ENCODE measurements at places on chromosomes 5 and 9. TPM values are rescaled to one million over a fixed set of nuclear protein-coding genes. Genes with fewer than 3 reads are reported as not detected.

IFNA13 gene
- total RNA-seq: not detected

DNA sequence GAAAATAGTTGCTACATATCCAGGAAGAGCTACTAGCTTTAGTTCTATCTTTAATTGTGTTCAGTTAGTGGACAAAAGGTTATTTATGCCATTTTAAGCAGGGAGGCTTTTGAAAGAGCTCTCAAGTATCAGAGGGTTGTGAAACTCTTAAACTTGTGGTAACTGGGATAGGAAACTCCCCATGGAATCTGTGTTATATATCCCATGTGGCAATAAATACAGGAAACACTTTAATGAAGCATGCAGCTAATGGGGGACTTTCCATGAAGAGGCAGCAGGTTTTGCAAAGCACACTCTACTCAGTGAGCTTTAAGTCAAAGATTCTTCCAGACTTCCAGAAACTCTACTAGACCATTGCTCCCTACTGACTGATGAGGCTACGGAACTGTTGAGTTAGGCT, 805.0 kb upstream of the C9orf72 start:
- DNase-seq: peak; percentile 1
- no peaks in the 10 kb centered on the region for H3K27me3 ChIP-seq
- no peaks in the 10 kb centered on the region for H3K4me1 ChIP-seq
- no peaks in the 10 kb centered on the region for H3K36me3 ChIP-seq

- H3K4me3 ChIP-seq: no peak overlapping the region
- no peak for DNase-seq
- H3K4me1 ChIP-seq: no peaks in the 10 kb centered on the region
- H3K36me3 ChIP-seq: peaks cover 31% of the 10 kb centered on the region
Measured at GRCh38 chr5:176491101-176491502, 42.9 kb downstream of the FAF2 start.

GRCh38 chr5:92907938-92908606, 672.9 kb downstream of the NR2F1-AS1 start:
- H3K36me3 ChIP-seq: no peaks in the 10 kb centered on the region
- DNase-seq: peak; percentile 74
- H3K4me1 ChIP-seq: peaks cover 28% of the 10 kb centered on the region
- H3K27me3 ChIP-seq: no peaks in the 10 kb centered on the region

TAS2R1 gene
- 0.85 TPM for total RNA-seq

- peaks cover 61% of the 10 kb centered on the region for H3K4me1 ChIP-seq
- H3K4me3 ChIP-seq: no peak overlapping the region
- H3K36me3 ChIP-seq: no peaks in the 10 kb centered on the region
- H3K27me3 ChIP-seq: no peaks in the 10 kb centered on the region
- peak; percentile 81 for DNase-seq
Measured at GRCh38 chr9:134328841-134329575, 2.8 kb downstream of the RXRA start.

GRCh38 chr9:27355166-27355565, 58.2 kb upstream of the EQTN start:
- H3K4me3 ChIP-seq: no peak overlapping the region
- no peaks in the 10 kb centered on the region for H3K27me3 ChIP-seq
- H3K36me3 ChIP-seq: no peaks in the 10 kb centered on the region
- DNase-seq: no peak
- no peak overlapping the region for H3K27ac ChIP-seq
- H3K4me1 ChIP-seq: peaks cover 32% of the 10 kb centered on the region

DNA sequence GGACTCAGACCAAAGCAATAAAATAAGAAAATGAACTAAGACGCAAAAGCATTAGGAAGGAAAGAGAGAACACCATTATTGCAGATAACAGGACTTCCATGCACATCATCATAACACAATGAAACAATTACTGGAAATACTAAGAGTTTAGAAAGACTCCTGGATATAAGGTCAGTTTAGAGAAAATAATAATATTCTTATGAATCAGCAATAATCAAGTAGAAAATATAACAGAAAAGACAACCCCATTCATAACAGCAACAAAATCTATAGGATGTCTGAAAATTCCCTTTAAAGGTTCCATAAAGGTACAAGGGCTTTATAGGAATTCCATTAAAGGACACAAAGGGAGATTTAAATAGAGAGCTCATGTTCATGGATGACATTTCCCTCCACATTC, 73.0 kb downstream of the SPTLC1 start:
- H3K4me1 ChIP-seq: peaks cover 2% of the 10 kb centered on the region
- H3K4me3 ChIP-seq: no peak overlapping the region
- no peaks in the 10 kb centered on the region for H3K27me3 ChIP-seq
- no peak for DNase-seq
- no peak overlapping the region for H3K27ac ChIP-seq
- peaks cover 45% of the 10 kb centered on the region for H3K36me3 ChIP-seq

DNA sequence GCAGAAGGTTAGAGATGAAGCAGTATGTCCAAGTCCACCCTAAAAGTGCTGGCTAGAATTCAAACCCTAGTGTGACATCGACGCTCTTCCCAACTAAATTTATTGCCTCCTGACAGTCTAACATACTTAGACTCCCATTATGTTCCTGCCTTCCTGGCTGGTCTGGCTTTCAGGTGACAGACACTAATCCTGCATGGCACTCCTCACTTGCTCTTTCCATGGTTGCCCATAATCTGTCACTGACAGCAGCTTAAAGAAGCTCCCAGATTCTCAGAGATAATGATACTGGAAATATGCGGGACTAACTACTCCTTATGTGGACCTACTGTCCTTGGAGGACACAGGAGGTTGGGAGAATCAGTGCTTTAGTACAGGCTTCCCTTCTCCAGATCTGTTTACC, 41.7 kb upstream of the HTR1A start:
- H3K36me3 ChIP-seq: no peaks in the 10 kb centered on the region
- DNase-seq: no peak
- no peak overlapping the region for H3K27ac ChIP-seq
- H3K27me3 ChIP-seq: no peaks in the 10 kb centered on the region
- H3K4me3 ChIP-seq: no peak overlapping the region

DNA sequence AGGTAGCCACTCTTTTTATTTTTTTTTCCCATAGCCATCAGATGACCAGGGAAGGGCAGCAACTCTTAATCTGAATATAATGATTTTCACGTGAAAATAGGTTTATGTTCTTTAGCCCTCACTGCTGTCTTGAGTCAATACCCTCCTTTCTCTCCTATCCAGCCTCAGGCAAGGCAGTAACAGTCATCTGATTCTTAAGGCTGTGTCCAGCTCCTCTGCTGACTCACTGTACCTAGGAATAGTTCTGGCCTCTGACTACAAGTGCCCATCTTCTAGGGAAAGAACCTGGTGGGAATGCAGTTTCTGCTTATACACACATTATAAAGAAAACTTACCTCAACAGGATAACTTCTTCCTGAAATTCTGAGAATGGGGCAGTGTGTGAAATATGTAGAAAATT, 30.7 kb downstream of the DHX29 start:
- H3K4me1 ChIP-seq: no peaks in the 10 kb centered on the region
- peaks cover 27% of the 10 kb centered on the region for H3K36me3 ChIP-seq
- no peak overlapping the region for H3K4me3 ChIP-seq
- no peaks in the 10 kb centered on the region for H3K27me3 ChIP-seq
- H3K27ac ChIP-seq: no peak overlapping the region

DNA sequence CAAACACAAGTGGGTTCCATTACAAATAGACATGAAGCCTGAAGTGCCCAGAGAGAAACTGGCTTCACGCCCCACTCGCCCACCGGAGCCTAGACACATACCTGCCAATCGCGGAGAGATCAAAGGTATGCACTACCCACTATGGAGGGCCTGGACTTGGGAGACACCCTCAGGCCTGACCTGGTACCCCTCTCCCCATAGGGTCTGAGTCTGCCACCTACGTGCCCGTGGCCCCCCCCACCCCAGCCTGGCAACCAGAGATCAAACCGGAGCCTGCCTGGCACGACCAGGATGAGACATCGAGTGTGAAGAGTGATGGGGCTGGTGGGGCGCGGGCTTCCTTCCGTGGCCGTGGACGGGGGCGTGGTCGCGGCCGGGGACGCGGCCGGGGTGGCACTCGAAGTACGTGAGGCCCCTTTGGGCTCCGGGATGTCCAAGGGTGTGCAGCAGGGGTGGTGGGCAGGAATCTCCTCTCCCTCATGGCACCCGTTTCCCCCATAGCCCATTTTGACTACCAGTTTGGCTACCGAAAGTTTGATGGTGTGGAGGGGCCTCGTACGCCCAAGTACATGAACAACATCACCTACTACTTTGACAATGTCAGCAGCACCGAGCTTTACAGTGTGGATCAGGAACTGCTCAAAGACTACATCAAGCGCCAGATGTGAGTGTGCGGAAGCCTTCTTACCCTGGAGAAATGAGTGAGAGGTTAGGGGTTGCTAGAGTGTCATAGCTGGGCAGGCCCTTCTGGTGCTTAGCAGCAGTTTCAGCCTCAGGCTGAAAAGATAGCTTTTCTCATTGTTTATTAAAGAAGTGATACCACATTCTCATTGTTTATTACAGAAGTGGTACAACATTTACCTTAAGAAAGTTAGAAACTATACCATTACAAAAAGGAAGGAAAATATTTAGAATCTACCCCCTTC, 38.7 kb downstream of the LARP1 start:
- no peak overlapping the region for H3K4me3 ChIP-seq
- peaks cover 14% of the 10 kb centered on the region for H3K36me3 ChIP-seq
- no peak for DNase-seq
- H3K27me3 ChIP-seq: no peaks in the 10 kb centered on the region
- no peak overlapping the region for H3K27ac ChIP-seq
- no peaks in the 10 kb centered on the region for H3K4me1 ChIP-seq

GRCh38 chr9:112620388-112620787, 97.5 kb downstream of the INIP start:
- H3K4me1 ChIP-seq: peaks cover 32% of the 10 kb centered on the region
- DNase-seq: peak; percentile 69
- H3K27me3 ChIP-seq: no peaks in the 10 kb centered on the region
- no peaks in the 10 kb centered on the region for H3K36me3 ChIP-seq

RASEF gene
- total RNA-seq: 23.6 TPM

GRCh38 chr9:109319626-109320241, 1.1 kb downstream of the EPB41L4B start:
- H3K4me1 ChIP-seq: peaks cover 9% of the 10 kb centered on the region
- peaks cover 23% of the 10 kb centered on the region for H3K27me3 ChIP-seq
- H3K4me3 ChIP-seq: peak overlapping the region; percentile 38
- no peak for DNase-seq

LCN15 gene
- not detected for total RNA-seq

HAVCR2 gene
- total RNA-seq: 32.6 TPM

DNA sequence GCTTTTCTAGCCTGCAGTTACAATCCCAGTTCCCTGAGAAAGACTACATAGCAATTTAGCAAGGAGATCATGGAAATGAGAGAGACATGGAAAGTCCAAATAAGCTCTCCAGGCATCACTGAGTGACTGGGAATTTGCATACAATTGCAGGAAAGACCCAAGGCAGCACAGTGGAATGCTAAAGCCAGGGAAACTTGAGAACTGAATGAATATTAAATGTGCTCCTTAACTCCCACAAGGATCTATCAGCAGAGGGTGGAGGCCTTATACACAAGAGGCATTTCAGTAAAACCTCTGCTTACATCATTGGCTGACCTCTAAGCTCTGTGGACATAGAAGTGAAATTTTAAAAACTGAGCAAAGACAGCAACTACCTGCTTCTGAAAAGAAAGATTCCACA, 355.6 kb upstream of the DAB2 start:
- H3K4me1 ChIP-seq: no peaks in the 10 kb centered on the region
- no peak overlapping the region for H3K4me3 ChIP-seq
- H3K27me3 ChIP-seq: no peaks in the 10 kb centered on the region
- no peak for DNase-seq
- H3K27ac ChIP-seq: no peak overlapping the region

- no peaks in the 10 kb centered on the region for H3K36me3 ChIP-seq
- no peak overlapping the region for H3K27ac ChIP-seq
- DNase-seq: no peak
- peaks cover 34% of the 10 kb centered on the region for H3K27me3 ChIP-seq
- no peak overlapping the region for H3K4me3 ChIP-seq
Measured at GRCh38 chr5:3107156-3107611, 355.7 kb upstream of the IRX2 start.

CFAP90 gene
- 29.8 TPM for total RNA-seq

GRCh38 chr9:34046784-34047379, 1.8 kb downstream of the UBAP2 start:
- no peak overlapping the region for H3K27ac ChIP-seq
- no peaks in the 10 kb centered on the region for H3K4me1 ChIP-seq
- H3K27me3 ChIP-seq: no peaks in the 10 kb centered on the region
- peak; percentile 21 for DNase-seq
- no peaks in the 10 kb centered on the region for H3K36me3 ChIP-seq

GRCh38 chr5:131534974-131535373, 100.1 kb downstream of the RAPGEF6 start:
- H3K36me3 ChIP-seq: no peaks in the 10 kb centered on the region
- DNase-seq: no peak
- no peaks in the 10 kb centered on the region for H3K27me3 ChIP-seq
- no peak overlapping the region for H3K4me3 ChIP-seq

ZNF782 gene
- 4.5 TPM for total RNA-seq

DNA sequence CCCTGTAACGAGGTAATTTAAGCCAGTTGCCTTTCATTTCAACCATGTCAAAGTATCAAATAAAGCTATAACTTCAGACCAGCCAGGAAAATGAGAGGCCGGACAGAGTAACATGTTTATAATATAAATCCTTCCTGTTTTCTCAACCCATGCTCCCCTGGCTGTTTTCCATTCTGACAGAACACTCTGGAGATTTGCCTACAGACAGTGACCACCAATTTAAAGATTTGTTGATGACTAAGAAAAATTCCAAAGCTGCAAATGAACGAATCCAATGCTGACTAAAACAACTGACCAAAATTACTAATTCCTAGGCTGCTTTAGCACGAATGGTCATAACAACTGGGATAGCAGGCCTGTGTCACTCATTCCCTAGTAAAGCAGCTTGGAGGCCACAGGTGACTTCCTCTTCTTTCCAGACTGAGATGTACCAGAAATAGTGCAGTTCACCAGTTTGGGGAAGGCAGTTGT, 141.4 kb downstream of the AOPEP start:
- no peak overlapping the region for H3K4me3 ChIP-seq
- H3K27ac ChIP-seq: peak overlapping the region; percentile 87
- H3K4me1 ChIP-seq: peaks cover 18% of the 10 kb centered on the region
- no peaks in the 10 kb centered on the region for H3K27me3 ChIP-seq

Data from lung (tissue), 17 donors.